Right renal cortex interstitium (tissue), 3 donors: ENCODE measurements at places on chromosomes 2 and 18.

DNA sequence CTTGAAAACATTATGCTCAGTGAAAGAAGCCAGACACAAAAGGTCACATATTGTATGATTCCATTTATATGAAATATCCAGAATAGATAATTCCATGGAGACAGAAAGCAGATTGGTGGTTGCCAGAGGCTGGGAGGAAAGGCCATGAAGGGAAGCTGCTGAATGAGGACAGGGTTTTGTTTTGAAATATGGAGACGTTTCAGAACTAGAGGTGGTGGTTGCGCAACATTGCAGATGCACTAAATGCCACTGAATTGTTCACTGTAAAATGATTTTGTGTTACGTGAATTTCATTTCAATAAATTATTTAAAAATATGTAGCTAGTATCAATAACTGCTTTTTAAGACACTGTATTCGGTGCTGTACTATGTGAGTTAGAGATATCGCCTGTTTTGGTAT lies 101.7 kb upstream of the ZNF236 start:
- DNase-seq, result no peak

- no peak for DNase-seq
These were observed 58.2 kb downstream of the ICOS start for GRCh38 chr2:203994735-203995134.

DNA sequence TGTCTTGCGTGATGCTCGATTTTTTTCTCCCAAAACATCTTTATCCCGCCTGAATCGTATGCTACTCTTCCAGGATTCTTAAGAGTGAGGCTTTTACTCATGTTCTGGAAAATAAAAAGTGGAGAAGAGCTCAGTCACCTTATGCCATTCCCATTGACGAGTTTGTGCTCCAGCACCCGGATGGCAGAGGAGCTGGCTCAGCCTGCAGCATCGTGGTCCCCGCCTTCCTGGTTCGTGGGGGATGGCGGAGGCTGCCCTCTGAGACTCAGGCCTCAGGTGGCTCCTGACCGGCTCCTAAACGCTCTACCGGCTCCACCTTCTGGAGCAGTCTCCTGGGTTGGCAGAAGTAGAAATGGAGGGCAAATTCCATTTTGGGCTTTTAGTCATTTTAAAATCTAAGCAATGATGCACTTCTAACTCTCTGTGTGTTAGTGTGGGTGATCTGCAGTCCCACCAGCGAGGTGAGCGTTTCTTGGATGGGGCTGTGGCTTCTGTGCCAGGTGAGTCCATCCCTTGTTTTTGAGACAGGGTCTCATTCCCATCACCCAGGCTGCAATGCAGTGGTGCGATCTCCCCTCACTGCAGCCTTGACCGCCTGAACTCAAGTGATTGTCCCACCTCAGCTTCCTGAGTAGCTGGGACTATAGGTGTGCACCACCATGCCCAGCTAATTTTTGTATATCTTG lies 27.8 kb downstream of the RTP5 start:
- DNase-seq, result no peak

- DNase-seq, result no peak
These were observed 16.4 kb downstream of the EMX1 start for GRCh38 chr2:72933646-72934151.

GRCh38 chr18:3799515-3799914 lies 349.5 kb downstream of the TGIF1 start:
- DNase-seq, result no peak

GRCh38 chr2:42959234-42960001 lies 167.0 kb upstream of the HAAO start:
- DNase-seq, result no peak

- no peak for DNase-seq
These were observed 254.9 kb downstream of the NDUFA10 start for GRCh38 chr2:239770246-239770639.

DNA sequence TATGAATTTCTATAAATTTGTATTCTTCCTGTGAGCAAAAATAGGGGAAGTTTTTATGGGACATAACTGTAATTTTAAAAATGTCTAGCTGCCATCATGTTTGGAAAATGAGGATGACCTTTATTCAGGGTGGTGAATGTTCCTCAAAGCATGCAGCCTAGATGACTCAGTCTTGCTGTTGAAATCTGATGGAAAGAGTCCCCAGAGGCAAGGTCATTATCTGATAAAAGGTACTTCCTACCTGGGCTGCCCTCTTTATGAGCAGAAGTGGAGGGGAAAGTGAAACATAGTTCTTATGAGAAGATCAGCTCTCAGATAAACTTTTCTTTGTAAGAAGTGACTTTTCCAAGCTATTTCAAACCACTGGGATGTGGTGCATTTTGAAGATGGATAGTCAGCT lies 1144.7 kb upstream of the PIK3C3 start:
- no peak for DNase-seq

DNA sequence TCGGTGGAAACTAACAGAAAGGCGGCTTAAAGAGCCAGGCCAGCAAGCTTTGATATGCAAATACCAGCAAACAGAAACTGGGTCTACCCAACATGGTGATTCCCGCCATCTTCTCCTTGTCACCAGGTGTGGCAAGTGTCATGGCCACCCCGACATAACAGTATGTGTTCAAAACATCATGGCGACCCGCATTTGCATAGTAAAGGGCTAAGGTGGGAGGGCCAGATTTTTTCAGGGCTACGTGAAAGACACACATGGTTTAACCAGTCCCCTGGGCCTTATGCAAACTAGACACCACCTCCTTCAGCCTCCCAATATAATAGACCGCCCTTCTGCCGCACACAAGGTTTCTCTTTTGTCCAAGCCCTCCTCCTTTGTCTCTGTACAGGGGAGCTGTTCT lies 260.4 kb downstream of the METTL4 start:
- DNase-seq, result no peak

DNA sequence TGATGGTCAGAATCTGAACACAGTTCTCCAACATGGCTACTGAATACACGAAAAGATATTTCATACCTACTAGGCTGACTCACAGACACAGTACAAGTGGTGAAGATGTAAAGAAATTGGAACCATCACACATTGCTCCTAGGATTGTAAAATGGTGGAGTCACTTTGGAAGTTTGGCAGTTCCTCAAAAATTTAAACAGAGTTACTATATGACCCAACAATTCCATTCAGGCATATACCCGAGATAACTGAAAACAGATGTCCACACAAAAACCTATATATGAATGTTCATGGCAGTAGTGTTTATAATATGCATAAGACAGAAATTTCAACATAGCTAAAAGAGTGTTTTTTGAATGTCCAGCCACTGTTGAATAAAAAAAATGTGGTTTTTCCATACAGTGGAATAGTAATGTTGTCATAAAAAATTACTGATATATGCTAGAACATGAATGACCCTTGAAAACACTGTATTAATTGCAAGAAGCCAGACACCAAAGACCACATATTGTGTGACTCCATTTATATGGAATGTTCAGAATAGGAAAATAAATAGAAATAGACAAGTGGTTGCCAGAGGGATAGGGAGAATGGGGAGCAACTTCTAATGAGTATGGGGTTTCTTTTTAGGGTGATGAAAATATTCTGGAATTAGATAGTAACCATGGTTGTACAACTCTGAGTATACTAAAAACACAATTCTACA lies 10.1 kb downstream of the RMP24 start:
- no peak for DNase-seq

DNA sequence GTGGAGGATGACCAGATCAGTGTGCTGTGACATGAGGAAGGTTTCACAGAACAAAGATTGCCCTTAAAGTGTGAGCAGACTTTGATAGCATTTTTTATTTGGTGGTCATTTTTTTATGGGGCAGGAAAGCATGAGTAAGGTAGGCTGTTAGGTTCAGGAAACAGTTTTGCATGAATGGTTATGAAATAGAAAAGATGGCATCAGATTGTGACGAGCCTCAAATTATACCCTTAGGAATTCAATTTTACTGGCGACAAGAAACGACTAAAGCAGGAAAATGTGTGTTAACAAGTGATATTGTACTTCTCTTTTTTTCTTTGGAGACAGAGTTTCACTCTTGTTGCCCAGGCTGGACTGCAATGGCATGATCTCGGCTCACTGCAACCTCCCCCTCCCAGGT lies 44.7 kb downstream of the PIK3C3 start:
- no peak for DNase-seq
